ENCODE measurements at places on chromosomes 12 and 14. TPM values are rescaled to one million over a fixed set of nuclear protein-coding genes. Genes with fewer than 3 reads are reported as not detected.

DNA sequence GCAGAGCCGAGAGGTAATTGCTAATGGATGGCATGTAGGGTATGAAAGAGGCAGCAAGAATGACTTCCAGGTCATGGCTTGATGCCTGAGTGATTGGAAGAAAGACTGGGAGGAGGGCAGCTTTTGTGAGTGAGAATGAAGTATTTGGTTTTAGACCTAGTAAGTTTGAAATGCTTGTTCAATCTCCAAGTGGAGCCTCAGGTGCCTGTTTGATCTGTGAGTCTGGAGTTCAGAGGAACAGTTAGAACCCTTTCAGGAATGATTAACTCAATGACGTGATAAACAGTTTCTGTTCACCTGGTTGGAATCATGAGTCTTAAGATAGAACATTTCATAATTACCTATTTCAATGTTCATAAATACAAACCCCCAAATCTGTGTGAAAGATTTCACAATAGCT, 10.4 kb downstream of the KCNJ8 start:
- no peak for DNase-seq

DNA sequence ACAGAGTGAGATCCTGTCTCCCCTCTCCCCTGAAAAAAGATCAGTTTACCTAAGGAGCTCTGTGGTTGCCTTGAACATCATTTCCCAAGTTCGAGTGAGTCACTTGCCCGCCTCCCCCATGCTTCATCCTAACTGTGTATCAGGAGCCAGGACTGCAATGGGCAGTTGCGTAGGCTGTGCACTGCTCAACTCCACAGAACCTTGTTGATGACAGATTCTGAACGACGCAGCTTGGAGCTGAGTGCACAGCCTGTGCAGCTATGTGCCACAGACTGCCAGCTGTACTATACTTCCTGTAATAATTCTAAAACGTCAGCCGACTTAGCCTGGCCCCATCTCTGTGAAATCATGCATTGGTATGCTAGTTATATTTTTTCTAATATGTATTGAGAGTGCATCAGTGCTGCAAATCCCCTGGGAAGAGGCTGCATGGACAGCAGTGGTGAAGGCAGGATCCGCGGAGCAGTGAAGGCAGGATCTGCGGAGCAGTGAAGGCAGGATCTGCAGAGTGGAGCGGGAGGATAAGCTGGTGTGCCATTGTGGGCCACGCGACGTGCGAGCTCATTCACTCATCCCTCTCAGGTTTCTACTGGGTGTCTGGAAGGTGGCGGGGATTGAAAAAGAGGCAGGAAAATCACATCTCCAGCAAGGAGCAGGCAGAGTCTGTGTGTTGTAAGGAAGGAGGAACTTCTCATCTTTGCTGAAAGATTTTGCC, 80.8 kb downstream of the GALNT9 start:
- no peak for DNase-seq

DNA sequence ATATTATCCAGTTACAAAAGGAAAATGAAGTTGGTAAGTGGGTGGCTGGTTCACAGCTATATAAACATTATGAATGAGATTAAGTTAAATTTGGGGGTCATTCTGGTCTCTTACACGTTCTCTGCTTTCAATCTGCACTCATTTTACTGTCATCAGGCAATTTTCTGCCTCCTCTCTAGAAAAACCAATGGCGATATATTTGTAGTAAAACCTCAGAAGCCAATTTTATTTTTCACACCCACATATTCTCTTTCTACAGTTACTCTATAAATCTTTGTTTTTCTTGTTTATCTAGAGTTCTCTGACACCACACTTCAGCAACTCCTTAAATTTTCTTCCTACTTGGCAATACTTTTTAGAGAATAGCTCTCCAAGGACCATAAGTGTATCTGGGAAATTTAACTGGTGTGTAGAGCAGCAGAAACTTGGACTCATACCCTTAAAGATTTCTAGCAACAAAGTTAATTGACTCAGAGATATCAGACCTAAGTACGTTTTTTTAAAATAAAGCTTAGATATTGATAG, 926.9 kb downstream of the TMTC2 start:
- no peak for DNase-seq

- no peak for DNase-seq
Measured at GRCh38 chr14:39342768-39343167, 89.5 kb downstream of the FBXO33 start.

DNA sequence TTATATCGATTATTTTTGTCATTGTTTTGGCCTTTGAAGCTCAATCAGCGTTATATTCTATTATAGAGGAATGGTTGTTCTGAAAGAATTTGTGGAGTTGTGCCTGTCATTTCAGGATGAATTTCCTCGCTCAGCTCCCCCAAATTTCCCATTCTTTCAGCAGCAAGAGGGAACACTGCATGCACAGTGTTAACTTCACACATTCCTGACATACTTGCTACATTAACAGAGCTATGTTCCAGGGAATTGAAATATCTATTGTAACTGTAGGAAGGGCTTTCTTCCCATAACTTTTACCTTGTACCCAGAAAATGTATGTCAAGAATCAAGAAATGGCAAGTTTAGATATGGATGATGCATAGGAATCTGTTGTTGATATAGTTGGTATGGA, 379.0 kb downstream of the LRIG3 start:
- no peak for DNase-seq

- DNase-seq: no peak
Measured at GRCh38 chr12:39378341-39378740, 64.6 kb downstream of the KIF21A start.

DNA sequence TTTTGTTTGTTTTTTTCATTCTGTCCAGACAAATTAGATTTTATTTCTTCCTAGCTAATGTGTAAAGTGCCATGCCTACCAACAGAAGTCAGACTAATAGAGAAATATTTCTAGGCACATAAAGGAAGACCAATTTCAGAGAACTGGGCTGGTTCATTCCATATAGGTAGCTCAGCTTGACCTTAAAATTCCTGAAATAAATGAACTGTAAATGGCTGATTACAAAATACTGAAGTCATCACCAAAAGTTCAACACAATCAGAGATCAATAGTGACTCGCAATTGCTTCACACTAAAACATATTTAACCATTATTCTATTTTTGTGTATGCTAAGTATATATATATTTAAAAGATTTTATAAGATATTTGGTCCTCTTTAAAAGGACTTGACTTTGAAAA, 34.2 kb downstream of the PTPRB start:
- DNase-seq: no peak

DNA sequence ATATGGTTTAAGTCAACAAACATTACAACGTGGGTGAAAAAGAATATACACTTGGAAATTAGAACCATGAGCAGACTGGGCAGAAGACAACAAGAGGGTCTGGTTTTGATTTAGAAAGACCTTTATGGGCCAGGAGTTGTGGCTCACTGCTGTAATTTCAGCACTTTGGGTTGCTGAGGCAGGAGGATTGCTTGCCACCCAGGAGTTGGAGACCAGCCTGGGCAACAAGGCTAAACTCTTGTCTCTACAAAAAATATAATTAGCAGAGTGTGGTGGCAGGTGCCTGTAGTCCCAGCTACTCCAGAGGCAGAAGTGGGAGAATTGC, 2.7 kb upstream of the NFKBIA start:
- no peak for DNase-seq

- DNase-seq: no peak
Measured at GRCh38 chr12:93390031-93390430, 12.3 kb downstream of the NUDT4 start.

DNA sequence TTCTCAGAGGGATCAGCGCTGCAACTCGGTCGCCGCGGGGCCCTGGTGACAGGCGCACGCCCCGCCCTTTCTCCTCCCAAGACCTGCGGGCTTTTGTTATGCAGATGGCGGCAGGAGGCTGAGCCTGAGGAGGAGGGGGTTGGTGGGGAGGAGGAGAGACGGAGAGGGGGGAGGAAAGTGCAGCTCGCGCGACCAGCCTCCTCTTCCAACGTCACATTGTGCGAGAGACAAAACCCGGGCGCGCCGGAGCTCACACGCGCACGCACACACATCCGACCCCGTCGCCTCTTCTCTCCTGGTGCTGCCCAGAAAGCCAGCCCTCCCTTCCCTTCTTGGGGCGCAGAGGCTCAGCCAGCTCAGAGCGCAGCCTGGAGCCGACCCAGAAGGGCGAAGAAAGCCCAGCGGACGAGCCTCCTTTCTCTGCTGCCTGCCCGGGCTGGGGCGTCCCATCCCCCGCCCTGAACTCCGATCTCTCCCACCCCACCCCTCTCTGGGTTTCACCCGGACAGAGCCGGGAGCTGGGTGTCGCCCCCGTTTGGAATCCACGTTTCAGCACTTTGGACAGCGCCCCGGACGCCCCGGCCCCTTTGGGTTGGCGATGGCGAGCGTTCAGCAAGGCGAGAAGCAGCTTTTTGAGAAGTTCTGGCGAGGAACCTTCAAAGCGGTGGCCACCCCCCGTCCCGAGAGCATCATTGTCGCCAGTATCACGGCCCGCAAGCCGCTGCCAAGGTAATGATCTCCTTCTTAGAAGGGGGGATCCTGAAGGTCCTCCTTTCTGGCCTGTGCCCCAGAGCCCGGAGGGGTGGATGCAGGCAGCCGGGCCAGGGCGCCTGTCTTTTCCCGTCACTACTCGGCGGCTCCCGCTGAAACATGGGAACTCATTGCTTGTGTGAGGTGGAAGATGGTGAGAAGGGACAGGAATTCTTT, at the start of gene SRRM4:
Gene SRRM4, plus strand, starts transcription at position 257 of the 927 bp plus-strand sequence. Its CDS starts 342 bp downstream, at position 599.
- DNase-seq: no peak

GRCh38 chr12:62251609-62251958, 8.6 kb upstream of the USP15 start:
- DNase-seq: no peak

DNA sequence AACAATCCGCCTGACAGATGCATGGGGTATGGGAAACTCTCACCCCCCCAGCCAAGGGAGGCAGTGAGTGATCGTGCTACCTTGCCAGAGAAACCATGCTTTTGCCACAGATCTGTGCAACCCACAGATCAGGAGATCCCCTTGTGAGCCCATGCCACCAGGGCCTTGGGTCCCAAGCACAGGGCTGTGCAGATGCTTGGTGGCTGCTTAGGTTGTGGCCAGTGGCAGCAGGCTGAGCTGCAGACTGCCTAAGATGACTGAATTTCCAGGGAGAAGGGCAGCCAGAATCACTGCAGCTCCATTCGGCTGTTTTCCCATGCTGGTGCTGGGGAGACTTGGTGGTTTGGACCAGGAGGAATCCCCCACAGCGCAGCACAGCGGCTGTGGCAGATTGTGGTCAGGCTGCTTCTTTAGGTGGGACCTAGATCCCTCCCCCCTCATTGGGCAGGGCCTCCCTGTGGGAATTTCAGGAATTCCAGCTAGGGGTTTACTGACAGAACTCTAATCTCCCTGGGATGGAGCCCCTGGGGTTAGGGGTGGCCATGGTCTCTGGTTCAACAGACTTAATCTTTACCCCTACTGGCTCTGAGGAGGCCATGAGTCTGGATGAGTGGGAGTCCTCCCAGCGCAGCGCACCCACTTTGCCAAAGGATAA, 264.6 kb upstream of the DAAM1 start:
- DNase-seq: no peak

GRCh38 chr14:74042296-74042695, 23.1 kb downstream of the BBOF1 start:
- no peak for DNase-seq

DNA sequence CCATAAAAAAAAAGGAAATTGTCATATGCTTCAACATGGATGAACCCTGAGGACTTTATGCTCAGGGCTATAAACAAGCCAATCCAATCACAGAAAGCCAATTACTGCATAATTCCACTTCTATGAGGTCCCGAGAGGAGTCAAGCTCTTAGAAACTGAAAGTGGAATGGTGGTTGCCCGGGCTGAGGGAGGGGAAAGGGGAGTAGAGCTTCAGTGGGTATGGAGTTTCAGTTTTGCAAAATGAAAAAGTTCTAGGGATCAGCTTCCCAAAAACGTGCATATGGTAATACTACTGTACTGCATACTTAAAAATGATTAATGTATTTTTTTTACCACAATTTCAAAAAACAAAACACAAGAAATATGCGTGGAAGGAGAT, 52.0 kb downstream of the RNF34 start:
- no peak for DNase-seq

GRCh38 chr14:99737451-99737951, 53.4 kb downstream of the CYP46A1 start:
- DNase-seq: no peak

DNA sequence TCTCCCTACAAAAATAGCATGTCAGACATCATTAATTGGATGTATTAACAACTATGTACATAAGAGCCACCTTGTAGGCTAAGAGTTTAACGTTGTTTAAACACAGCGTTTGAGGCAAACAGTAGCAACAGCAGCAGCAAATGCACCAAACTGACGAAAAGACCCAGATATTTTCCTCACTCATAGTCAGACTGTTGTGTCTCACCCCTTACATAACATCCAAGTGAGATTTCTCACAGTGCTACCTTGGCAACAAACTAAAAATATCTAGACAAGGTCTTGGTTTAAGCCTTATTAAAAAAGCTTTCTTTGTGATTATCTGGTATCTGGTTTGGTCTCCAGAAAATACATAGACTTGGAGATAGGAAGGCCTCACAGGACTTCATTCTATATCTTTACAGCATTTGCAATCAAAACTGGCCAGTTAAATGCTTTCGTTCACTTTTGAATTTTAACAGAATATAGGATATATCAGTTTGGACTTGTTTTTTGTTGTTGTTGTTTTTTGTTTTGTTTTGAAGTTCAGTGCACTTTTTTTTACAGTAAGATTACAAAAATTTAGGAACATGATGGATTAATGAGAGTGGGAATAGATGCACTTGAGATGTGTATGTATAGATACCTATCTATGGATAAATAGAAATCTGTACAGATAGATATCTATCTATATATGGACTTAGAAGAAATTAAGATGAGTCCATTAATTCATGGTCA, 4.1 kb downstream of the BHLHE41 start:
- no peak for DNase-seq

GRCh38 chr12:2034633-2035430, 18.0 kb upstream of the CACNA1C start:
- DNase-seq: peak; percentile 85

DNA sequence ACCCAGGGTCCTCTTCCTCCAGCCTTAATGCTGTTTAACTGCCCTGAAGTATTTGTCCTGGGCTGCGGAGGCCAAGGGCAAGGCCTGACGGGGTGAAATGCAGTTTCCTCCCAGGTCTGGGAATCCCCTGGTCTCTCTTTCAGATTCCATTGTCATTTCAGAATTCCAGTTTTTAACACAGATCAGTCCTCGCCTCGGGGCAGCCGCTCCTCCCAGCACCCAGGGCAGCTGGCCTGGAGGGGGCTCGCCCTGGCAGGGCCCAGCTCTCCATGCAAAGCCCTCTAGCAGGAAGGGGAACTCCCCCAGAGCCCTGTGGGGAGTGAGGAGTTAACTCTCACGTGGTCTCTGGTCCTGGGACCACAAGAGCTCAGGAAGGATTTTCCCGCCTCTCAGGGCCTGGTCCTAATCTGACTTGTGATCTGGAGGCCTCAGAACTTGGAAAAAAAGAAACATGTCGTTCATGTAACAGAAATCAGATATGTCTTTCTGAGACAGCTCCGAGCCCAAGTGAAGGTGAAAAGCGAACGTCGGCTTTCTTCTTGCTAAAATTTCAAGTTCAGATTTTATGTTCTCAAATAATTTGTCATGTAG, 265.6 kb upstream of the SFSWAP start:
- no peak for DNase-seq

Gene OR4K14
- total RNA-seq: not detected

Gene CDH24
- 1.8 TPM for total RNA-seq

Gene SLCO1C1
- total RNA-seq: not detected

Gene SOCS2
- 37.7 TPM for total RNA-seq

Gene HOXC10
- not detected for total RNA-seq

Gene SYNE3
- total RNA-seq: 59.6 TPM

Gene FOXM1
- 1.6 TPM for total RNA-seq

Gene TSHR
- 0.13 TPM for total RNA-seq

All from T-helper 17 cell (primary cell).